ENCODE measurements at places on chromosomes 12 and 14. TPM values are rescaled to one million over a fixed set of nuclear protein-coding genes. Genes with fewer than 3 reads are reported as not detected.

P2RX2 gene
- not detected for total RNA-seq

CLEC12A gene
- total RNA-seq = 0.37 TPM

SNAPC1 gene
- total RNA-seq = 3.3 TPM

DNA sequence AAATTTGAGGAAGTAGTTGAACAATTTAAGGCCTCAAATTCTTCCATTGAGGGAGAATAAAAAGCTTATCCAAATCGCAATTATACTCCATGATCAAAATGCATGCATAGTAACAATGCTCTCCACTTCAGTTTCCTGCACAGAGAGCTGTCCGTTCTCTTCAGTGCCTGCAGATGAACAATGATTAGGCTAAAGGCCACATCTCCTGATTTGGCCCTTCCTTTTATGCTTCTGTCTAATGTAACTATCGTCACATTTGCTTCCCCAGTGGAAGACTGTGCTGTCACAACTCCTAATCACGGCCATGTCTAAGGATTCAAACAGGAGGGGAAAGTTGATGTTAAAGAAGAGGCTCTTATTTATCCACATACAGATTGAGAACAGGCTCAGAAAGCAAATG, 113.6 kb upstream of the NPAS3 start:
- H3K27me3 ChIP-seq = no peaks in the 10 kb centered on the region
- no peaks in the 10 kb centered on the region for H3K4me1 ChIP-seq
- H3K36me3 ChIP-seq = no peaks in the 10 kb centered on the region
- no peak for DNase-seq

DNA sequence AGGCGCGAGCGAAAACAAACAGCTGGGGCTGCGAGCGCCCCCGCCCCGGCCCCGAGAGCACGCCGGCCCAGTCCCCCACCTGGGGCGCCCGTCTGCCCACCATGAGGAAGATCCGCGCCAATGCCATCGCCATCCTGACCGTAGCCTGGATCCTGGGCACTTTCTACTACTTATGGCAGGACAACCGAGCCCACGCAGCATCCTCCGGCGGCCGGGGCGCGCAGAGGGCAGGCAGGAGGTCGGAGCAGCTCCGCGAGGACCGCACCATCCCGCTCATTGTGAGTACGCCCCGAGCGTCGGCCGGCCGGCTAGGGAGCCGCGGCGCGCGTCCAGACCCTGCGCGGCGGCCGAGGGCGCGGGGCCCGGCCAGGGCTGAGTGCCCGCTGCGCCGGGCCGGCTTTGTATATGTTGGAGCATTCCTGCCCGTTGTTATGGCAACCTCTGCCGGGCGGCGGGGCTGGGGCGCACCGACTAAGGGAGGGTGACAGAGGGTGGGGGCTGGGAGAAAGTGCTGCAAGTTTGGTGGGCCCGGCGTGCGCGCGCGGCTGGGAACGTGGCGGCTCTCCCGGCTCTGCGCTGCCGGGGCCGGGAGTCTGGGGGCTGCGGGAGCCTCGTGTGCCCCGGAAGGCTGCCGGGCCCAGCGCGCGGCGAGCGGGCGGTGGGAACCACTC, 367 bp downstream of the GALNT16 start:
- H3K27me3 ChIP-seq = peaks cover 64% of the 10 kb centered on the region
- no peak overlapping the region for H3K27ac ChIP-seq
- no peak for DNase-seq
- H3K4me1 ChIP-seq = peaks cover 6% of the 10 kb centered on the region
- peak overlapping the region; percentile 87 for H3K4me3 ChIP-seq

GRCh38 chr14:36426836-36427235, 93.2 kb downstream of the NKX2-1 start:
- no peaks in the 10 kb centered on the region for H3K36me3 ChIP-seq
- H3K4me1 ChIP-seq = no peaks in the 10 kb centered on the region
- no peak overlapping the region for H3K27ac ChIP-seq
- no peak for DNase-seq

GRCh38 chr14:95774265-95775160, 60.6 kb upstream of the TCL1A start:
- no peaks in the 10 kb centered on the region for H3K4me1 ChIP-seq
- H3K4me3 ChIP-seq = no peak overlapping the region
- H3K27me3 ChIP-seq = peaks cover 47% of the 10 kb centered on the region

DNA sequence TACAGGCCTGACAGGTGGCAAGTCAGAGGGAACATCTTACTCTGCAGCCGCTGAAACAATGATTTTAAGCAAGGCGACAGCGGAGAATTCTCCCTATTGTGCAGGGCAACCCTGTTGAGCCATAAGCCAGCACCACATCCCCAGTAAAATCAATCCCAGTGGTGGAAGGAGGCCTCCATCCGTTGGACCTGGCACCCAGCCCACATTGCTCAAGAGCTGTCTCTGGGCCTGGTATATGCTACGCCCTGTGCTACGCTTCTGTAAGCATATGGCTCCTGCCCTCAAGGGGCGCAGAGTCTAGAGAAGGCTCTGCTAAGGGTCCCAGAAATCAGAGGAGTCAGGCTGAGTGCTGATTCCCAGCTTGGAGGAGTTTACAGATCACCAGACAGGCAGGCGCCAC, 265.5 kb downstream of the CACNA1C start:
- peaks cover 5% of the 10 kb centered on the region for H3K4me1 ChIP-seq
- peak overlapping the region; percentile 32 for H3K27ac ChIP-seq
- DNase-seq = no peak

- peaks cover 22% of the 10 kb centered on the region for H3K27me3 ChIP-seq
- H3K27ac ChIP-seq = no peak overlapping the region
- H3K4me1 ChIP-seq = peaks cover 3% of the 10 kb centered on the region
Observed at GRCh38 chr12:63900922-63901793, 56.7 kb downstream of the SRGAP1 start.
